Heart right ventricle (tissue), 16 donors: ENCODE measurements at places on chromosomes 3 and 15. TPM values are rescaled to one million over a fixed set of nuclear protein-coding genes. Genes with fewer than 3 reads are reported as not detected.

- H3K36me3 ChIP-seq, result no peaks in the 10 kb centered on the region
- no peaks in the 10 kb centered on the region for H3K27me3 ChIP-seq
- H3K27ac ChIP-seq, result peak overlapping the region; percentile 45
- peaks cover 58% of the 10 kb centered on the region for H3K4me1 ChIP-seq
Measured at GRCh38 chr3:56927855-56928254, 126.1 kb upstream of the ARHGEF3 start.

DNA sequence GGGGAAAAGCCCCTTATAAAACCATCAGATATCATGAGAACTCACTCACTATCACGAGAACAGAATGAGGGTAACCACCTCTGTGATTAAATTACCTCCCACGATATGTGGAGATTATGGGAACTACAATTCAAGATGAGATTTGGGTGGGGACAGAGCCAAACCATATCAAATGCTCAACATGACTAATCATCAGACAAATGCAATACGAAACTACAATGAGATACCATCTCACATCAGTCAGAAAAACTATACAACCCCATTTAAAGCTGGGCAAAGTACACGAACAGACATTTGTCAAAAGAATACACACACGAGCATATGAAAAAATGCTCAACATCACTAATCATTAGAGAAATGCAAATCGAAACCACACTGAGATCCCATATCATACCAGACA, 67.7 kb downstream of the SCAPER start:
- no peak overlapping the region for H3K27ac ChIP-seq
- H3K4me1 ChIP-seq, result no peaks in the 10 kb centered on the region
- no peak for DNase-seq
- H3K4me3 ChIP-seq, result no peak overlapping the region
- H3K27me3 ChIP-seq, result no peaks in the 10 kb centered on the region

- H3K4me3 ChIP-seq, result no peak overlapping the region
- H3K27me3 ChIP-seq, result peaks cover 47% of the 10 kb centered on the region
- no peaks in the 10 kb centered on the region for H3K36me3 ChIP-seq
Measured at GRCh38 chr3:107892955-107893624, 197.7 kb downstream of the CD47 start.

DNA sequence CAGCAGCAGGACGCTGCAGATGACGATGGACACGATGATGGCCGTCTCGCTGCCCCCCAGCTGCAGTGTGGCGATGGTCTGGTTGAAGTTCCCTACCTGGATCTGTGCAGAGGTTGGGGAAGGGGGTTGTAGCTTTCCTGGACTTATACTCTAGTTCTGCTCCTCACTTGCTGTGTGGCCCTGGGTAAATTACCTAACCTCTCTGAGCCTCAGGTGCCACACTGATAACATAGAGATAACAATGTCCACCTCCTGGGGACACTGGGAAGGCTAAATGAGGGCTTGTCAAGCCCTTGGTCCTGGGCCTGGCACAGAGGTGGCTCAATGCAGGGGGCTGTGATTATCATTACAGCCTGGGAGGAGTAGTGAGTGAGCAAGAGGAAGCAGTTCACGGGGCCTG, 26.9 kb downstream of the H1-8 start:
- no peak overlapping the region for H3K4me3 ChIP-seq
- no peaks in the 10 kb centered on the region for H3K27me3 ChIP-seq
- peaks cover 5% of the 10 kb centered on the region for H3K36me3 ChIP-seq
- DNase-seq, result no peak

GRCh38 chr3:195876297-195877064, 31.9 kb downstream of the TNK2 start:
- no peak overlapping the region for H3K4me3 ChIP-seq
- H3K36me3 ChIP-seq, result peaks cover 77% of the 10 kb centered on the region
- no peak overlapping the region for H3K27ac ChIP-seq
- DNase-seq, result no peak

- H3K27me3 ChIP-seq, result no peaks in the 10 kb centered on the region
- peaks cover 4% of the 10 kb centered on the region for H3K4me1 ChIP-seq
- DNase-seq, result no peak
- H3K36me3 ChIP-seq, result no peaks in the 10 kb centered on the region
- H3K4me3 ChIP-seq, result no peak overlapping the region
- H3K27ac ChIP-seq, result peak overlapping the region; percentile 76
Measured at GRCh38 chr3:159928666-159929065, 60.0 kb upstream of the IL12A start.

DNA sequence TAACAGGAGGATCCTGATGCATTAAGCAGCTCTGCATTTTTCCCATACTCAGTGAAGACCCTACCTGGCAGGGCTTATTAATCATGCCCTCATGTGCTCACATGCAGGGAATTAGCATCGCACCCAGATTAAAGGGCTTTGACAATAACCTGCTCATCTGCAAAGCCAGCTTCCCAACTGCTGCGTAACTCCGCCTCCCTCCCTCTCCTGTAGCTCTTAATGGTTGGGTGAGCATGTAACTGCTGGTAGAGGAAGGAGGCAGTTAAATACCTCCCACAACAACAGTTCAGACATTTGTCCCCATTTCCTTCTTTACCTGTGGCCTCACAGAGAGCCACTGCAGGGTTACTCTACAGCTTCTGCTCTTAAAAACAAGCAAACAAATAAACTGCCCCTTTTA, 203.6 kb upstream of the WNT5A start:
- H3K27ac ChIP-seq, result no peak overlapping the region
- no peaks in the 10 kb centered on the region for H3K4me1 ChIP-seq
- DNase-seq, result no peak
- H3K4me3 ChIP-seq, result no peak overlapping the region

- peak overlapping the region; percentile 93 for H3K27ac ChIP-seq
- H3K36me3 ChIP-seq, result no peaks in the 10 kb centered on the region
- no peaks in the 10 kb centered on the region for H3K27me3 ChIP-seq
- DNase-seq, result no peak
Measured at GRCh38 chr3:11716573-11717290, 73.0 kb upstream of the VGLL4 start.

GRCh38 chr3:55782807-55783206, 295.7 kb upstream of the WNT5A start:
- H3K36me3 ChIP-seq, result no peaks in the 10 kb centered on the region
- no peak overlapping the region for H3K27ac ChIP-seq
- no peaks in the 10 kb centered on the region for H3K4me1 ChIP-seq
- no peaks in the 10 kb centered on the region for H3K27me3 ChIP-seq
- no peak overlapping the region for H3K4me3 ChIP-seq

DNA sequence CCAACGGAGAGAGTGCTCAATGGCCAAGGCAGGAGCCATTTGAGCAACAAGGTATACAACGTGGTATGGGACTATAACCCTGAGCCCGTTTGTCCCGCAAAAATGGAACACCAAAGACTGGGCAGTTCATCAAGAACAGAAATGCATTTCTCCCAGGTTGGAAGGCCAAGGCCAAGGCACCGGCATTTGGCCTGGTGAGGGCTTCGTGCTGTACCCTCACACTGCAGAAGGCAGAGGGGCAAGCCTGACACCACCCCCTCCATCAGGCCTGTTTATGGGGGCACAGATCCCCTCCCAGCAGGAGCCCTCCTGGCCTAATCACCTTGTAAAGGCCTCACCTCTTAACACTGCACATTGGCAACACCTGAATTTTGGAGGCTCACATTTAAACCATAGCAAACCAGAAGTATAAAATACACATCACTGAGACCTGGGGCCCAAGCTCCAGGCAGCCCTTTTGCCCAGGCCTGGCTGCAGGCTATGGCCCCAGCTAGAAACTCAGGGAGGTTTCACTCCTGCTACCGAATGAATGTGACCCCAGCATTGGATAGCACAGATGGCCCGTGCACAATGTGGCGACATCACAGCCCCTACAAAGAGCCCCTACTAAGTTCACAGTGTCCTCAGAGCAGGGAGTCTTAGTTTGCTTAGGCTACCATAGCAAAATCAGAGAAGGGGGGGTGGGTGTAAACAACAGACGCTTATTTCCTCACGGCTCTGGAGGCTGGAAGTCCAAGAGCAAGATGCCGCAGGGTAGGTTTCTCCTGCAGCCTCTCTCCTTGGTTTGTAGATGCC, 47.1 kb downstream of the KLF15 start:
- no peak overlapping the region for H3K4me3 ChIP-seq
- H3K36me3 ChIP-seq, result no peaks in the 10 kb centered on the region
- H3K27me3 ChIP-seq, result no peaks in the 10 kb centered on the region
- H3K27ac ChIP-seq, result no peak overlapping the region

DNA sequence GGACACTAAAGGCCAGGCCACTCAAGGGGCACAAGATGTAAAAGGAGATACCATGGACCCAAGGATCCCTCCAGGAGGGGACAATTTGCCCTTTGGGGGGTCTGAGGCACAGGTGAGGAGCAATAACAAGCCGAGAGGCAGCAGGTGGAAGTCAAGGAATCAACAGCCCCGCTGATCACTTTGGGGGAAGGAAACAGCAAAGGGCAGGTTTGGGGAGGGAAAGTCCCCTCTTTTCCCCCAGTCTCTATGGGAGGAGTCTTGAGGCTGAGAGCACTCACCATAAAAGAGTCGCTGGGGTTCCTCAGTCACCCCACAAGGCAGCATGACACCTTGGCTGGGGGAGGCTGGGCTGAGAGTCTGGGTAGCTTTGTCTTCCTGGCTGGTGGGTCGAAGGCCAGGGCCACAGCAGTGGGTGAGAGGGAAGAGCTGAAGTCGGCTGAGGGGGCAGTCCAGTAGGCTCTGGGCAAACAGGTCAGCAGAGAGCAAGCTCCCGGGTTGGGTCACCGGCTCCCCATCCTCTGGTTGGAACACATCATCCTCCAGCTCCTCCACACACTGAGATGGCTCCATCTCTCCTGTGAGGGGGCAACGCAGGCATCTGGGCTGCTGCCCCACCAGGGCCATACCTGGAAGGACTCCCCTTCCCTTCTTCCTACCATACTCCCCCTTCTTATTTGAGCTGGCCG, 3.0 kb downstream of the BMF start:
- H3K4me1 ChIP-seq, result peaks cover 55% of the 10 kb centered on the region
- no peak for DNase-seq
- H3K4me3 ChIP-seq, result no peak overlapping the region
- no peaks in the 10 kb centered on the region for H3K27me3 ChIP-seq

GRCh38 chr15:95295363-95295762, 1035.1 kb upstream of the NR2F2 start:
- H3K27me3 ChIP-seq, result peaks cover 10% of the 10 kb centered on the region
- no peak overlapping the region for H3K27ac ChIP-seq
- no peak for DNase-seq

GRCh38 chr15:53753813-53754212, 5.7 kb downstream of the WDR72 start:
- H3K27me3 ChIP-seq, result peaks cover under 1% of the 10 kb centered on the region
- no peak overlapping the region for H3K4me3 ChIP-seq
- no peaks in the 10 kb centered on the region for H3K36me3 ChIP-seq

DNA sequence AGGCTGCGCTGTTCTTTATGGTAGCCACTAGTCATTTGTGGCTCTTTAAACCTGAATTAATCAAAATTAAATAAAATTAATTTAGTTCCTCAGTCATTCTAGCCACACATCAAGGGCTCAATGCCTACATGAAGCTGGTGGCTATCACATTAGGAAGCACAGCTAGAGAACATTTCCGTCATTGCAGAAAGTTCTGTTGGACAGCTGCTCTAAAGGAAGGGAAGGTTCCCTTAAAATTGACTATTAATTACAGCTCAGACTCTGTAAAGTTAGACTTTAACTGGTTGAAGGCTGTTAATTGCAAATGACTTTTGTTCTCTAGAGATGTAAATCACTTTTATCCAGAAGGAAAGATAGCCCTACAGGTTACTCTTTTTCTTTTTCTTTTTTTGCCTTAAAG, 202.7 kb upstream of the ADAMTS9 start:
- H3K36me3 ChIP-seq, result no peaks in the 10 kb centered on the region
- H3K27ac ChIP-seq, result peak overlapping the region; percentile 75

GRCh38 chr15:75508840-75509532, 57.5 kb upstream of the SIN3A start:
- H3K36me3 ChIP-seq, result no peaks in the 10 kb centered on the region
- no peaks in the 10 kb centered on the region for H3K27me3 ChIP-seq
- peak; percentile 8 for DNase-seq
- no peak overlapping the region for H3K4me3 ChIP-seq

GRCh38 chr3:63442918-63443317, 164.8 kb downstream of the SYNPR start:
- H3K27me3 ChIP-seq, result no peaks in the 10 kb centered on the region
- no peak for DNase-seq
- H3K27ac ChIP-seq, result no peak overlapping the region
- H3K36me3 ChIP-seq, result no peaks in the 10 kb centered on the region

- H3K36me3 ChIP-seq, result no peaks in the 10 kb centered on the region
- no peak overlapping the region for H3K4me3 ChIP-seq
- H3K27me3 ChIP-seq, result peaks cover under 1% of the 10 kb centered on the region
- H3K27ac ChIP-seq, result no peak overlapping the region
Measured at GRCh38 chr3:13068269-13069010, 4.8 kb downstream of the IQSEC1 start.

DNA sequence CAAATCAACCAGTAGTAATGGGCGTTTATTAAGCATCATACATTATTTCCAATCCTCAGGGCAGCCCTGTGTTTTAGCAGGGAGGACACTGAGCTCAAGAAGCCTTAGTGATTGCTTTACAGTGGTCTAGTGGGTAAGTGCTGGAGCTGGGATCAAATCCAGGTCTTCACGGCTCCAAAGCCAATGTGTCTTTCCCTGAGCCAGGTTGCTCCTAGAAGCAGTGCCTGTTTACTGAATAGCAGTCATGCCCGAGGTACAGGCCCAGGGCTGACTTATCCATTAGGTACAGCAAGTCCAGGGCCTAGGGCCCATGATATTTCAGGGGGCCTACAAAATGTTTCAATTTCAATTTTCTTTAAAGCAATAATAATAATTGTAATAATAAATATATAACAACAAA, 9.6 kb upstream of the SMAD6 start:
- DNase-seq, result no peak
- H3K4me3 ChIP-seq, result no peak overlapping the region
- peak overlapping the region; percentile 20 for H3K27ac ChIP-seq
- H3K27me3 ChIP-seq, result no peaks in the 10 kb centered on the region
- H3K36me3 ChIP-seq, result no peaks in the 10 kb centered on the region

DNA sequence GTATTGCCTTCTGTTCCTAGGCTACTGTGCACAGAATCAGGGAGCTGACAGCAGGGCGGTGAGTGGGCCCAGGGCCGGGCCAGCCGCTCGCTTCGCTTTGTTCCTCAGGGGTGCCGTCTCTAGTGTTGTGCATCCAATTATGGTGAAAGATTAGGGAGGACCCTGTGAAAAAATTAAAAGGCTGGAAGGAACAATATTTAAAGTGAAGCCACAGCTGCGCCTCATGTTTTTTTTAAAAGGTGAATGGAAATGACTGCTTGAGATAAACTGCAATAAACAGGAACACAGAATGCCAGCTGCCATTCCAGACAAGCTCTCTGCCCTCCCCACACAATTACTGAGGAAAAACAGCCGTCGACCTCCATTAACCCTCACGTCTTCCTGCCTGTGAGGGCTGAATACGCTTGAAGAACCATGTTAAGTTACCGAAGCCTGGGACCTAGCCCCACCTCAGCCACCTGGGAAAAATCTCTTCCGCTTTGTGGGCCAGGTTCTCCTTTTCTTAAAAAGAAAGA, 132.0 kb upstream of the IL12A start:
- peak overlapping the region; percentile 94 for H3K27ac ChIP-seq
- peak; percentile 32 for DNase-seq
- no peaks in the 10 kb centered on the region for H3K27me3 ChIP-seq
- H3K4me1 ChIP-seq, result peaks cover 100% of the 10 kb centered on the region

Gene CDCP1
- total RNA-seq, result 0.18 TPM

Gene GOLGA8Q
- not detected for total RNA-seq

Gene RETNLB
- not detected for total RNA-seq

Gene ZIC1
- not detected for total RNA-seq

Gene LYZL4
- total RNA-seq, result not detected

Gene CKMT1A
- not detected for total RNA-seq

Gene XIRP1
- total RNA-seq, result 411 TPM

Gene KCNAB1
- 5.0 TPM for total RNA-seq

Gene AADAC
- not detected for total RNA-seq

Gene RTP4
- total RNA-seq, result 0.90 TPM

Gene FANCD2OS
- total RNA-seq, result not detected
